A673 (cell line): ENCODE measurements at places on chromosomes 16 and 17. TPM values are rescaled to one million over a fixed set of nuclear protein-coding genes. Genes with fewer than 3 reads are reported as not detected.

- H3K36me3 ChIP-seq = no peaks in the 10 kb centered on the region
- H3K4me3 ChIP-seq = no peak within 1 kb of the TSS
- H3K4me1 ChIP-seq = no peaks in the 10 kb centered on the region
- H3K27ac ChIP-seq = no peak within 1 kb of the TSS
- no peak for DNase-seq
Observed at GRCh38 chr17:36089888-36090836, at the start of gene CCL3. Gene CCL3, minus strand, starts transcription at chr17:36090143. Its CDS starts 85 bp downstream, at chr17:36090058.

The LONP2 gene
- total RNA-seq = 48.8 and 49.4 TPM in 2 replicates

DNA sequence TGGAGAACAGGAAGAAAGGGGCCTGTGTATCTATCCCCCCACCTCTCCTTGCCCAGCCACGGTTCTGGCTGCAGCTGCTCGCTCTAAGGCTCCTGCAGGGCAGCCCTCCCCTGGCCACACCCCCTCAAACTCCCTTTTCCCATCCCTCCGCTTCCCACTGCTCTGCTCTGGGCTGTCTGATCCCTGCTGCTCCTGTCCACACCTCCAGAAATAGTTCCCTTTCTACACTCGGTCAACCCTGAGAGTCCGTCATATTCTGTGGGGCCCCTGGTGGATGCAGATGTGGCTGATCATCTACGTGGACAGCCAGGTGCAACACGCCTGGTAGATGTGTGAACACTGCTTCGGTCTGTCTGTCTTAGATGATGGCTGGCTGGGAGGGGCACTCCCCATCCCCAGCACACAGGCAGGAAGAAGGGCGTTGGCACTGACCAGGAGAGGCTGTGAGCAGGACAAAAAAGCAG lies 19.3 kb upstream of the KRT19 start:
- H3K27ac ChIP-seq = no peak overlapping the region
- no peaks in the 10 kb centered on the region for H3K4me1 ChIP-seq
- DNase-seq = no peak
- H3K36me3 ChIP-seq = no peaks in the 10 kb centered on the region
- no peak overlapping the region for H3K4me3 ChIP-seq

- no peaks in the 10 kb centered on the region for H3K27me3 ChIP-seq
- H3K27ac ChIP-seq = no peak overlapping the region
- H3K4me1 ChIP-seq = no peaks in the 10 kb centered on the region
- no peak for DNase-seq
- H3K4me3 ChIP-seq = no peak overlapping the region
Observed at GRCh38 chr16:69503244-69503643, 62.5 kb upstream of the NFAT5 start.

The UMOD gene
- not detected in 2 replicates for total RNA-seq
